ENCODE measurements at places on chromosomes 7 and 10. TPM values are rescaled to one million over a fixed set of nuclear protein-coding genes. Genes with fewer than 3 reads are reported as not detected.

GRCh38 chr7:21869785-21870402, 75.8 kb downstream of the CDCA7L start:
- DNase-seq, result no peak

GRCh38 chr10:63294781-63295180, 161.7 kb downstream of the NRBF2 start:
- DNase-seq, result no peak

DNA sequence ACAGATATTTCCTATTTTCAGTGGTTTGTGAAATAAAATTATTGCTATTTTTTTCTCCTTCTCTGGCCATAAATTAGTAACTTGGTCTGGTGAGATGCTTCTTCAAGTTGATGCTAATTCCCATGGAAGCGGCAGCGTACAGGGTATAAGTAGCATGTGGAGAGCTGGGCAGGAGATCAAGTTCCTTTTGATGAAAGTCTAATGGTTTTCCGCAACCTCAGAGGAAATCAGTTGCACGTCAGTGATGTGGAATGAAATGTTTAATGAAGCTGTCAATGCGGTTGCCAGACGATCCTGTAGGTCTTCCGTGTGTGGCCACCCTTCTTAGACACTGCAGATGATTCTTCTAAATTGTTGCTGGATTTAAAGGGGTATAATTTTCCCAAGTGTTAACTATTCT, 236.4 kb upstream of the GRM3 start:
- no peak for DNase-seq

DNA sequence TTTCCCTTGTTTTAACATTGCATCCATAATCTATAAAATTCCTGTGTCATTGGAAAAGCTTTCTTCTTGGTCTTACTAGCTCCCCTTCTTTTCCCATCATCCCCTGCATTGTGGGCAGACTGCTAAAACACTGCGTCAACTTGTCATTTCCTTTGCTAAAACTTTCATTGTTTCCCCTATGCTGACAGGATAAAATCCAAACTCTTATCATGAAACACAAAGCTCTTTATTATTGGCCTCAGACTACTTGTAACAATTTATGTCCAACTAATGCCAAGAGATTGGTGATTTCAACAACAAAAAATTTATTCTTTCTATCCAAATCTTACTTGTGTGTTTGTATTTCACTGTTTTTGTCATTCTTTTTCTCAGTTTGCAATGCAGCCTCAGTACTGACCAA, 339.1 kb downstream of the HGF start:
- no peak for DNase-seq

DNA sequence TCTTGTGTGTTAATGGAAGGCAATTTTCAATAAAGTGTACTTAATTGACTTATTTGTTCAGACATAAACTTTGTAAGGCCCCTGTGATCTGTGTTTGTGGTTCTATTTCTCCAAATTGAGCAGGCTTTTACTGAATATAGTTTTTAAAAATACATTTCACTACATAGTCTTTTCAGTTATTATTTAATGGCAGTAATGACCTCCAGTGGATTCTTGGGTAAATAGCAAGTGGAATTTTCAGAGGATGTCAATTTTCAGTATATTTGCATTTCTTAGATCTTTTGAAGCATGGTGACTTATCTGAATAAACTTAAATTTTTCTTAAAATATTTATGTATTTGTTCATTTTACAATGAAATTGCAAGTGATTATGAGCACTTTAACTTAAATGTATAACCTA, 203.1 kb upstream of the PCLO start:
- no peak for DNase-seq

GRCh38 chr10:44950326-44951225, 9.0 kb upstream of the RASSF4 start:
- no peak for DNase-seq

GRCh38 chr10:132671228-132672154, 114.5 kb downstream of the NKX6-2 start:
- DNase-seq, result no peak

DNA sequence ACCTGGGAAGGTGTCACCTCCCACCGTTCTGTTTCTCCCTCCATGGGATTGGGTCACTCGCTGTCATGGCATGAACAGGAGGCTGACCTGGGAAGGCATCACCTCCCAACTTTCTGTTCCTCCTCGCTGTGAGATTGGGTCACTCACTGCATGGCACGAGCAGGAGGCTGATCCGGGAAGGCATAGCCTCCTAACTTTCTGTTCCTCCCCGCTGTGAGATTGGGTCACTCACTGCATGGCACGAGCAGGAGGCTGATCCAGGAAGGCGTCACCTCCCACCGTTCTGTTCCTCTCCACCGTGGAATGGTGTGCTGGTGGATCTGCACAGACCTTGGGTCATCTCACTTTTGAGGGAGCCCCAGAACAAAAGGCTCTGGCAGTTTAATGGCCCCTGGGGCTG, 239.2 kb upstream of the PRKCQ start:
- DNase-seq, result no peak

GRCh38 chr7:46603780-46604179, 682.7 kb upstream of the IGFBP3 start:
- DNase-seq, result no peak

GRCh38 chr10:127989481-127990012, 82.6 kb downstream of the PTPRE start:
- no peak for DNase-seq

DNA sequence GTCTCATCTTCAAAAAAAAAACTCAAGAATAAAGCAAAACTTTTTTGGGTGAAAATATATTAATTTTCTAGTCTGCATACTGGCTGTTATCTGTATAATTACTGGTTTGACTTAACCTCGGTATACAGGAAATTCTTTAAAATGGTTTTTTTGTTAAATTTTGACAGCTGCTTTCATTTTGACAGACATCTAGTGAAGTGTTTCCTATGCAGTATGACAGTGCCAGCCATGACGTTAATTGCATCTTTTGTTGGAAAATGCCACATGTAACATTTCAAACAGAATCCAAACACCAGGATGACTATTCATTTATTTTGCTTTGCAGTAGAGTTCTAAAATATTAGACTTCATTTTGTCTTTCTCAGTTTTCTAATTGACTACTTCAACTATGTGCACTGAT, 460.4 kb downstream of the NXPH1 start:
- DNase-seq, result no peak

GRCh38 chr7:129671266-129671665, 59.7 kb downstream of the NRF1 start:
- no peak for DNase-seq

DNA sequence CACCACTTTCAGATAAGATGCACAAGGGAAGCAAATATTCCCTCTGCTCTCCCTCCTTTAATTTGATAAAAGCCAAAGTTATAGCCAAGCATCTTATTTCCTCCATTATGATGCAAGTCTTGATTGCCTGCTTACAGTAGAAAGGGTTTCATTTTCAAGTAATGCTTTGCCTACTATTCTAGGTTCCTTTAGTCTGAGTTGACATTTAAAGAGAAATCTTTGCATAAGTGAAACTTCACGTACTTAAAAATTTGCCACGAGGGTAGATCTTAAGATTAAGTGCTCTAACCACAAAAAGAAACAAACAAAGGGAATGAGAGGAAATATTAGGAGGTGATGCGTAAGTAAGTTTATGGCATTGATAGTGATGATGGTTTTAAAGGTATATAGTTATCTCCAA, 78.1 kb upstream of the VWDE start:
- DNase-seq, result no peak

DNA sequence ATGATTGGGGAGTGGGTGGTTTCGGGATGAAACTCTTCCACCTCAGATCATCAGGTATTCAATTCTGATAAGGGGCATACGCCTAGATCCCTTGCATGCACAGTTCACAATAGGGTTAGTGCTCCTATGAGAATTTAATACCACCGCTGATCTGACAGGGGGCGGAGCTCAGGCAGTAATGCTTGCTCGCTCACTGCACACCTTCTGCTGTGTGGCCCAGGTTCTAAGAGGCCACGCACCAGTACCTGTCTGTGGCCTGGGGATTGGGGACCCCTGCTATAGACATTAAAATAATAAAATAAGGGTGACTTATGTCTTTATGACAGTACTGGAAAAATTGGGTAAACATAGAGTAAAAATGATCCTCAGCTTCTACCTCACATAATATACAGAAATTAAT, 66.1 kb downstream of the SAMD9 start:
- DNase-seq, result no peak

- peak; percentile 79 for DNase-seq
These were observed 45.8 kb downstream of the PRR15 start for GRCh38 chr7:29609162-29610037.

- DNase-seq, result no peak
These were observed 154.8 kb downstream of the GRK5 start for GRCh38 chr10:119362122-119362521.

DNA sequence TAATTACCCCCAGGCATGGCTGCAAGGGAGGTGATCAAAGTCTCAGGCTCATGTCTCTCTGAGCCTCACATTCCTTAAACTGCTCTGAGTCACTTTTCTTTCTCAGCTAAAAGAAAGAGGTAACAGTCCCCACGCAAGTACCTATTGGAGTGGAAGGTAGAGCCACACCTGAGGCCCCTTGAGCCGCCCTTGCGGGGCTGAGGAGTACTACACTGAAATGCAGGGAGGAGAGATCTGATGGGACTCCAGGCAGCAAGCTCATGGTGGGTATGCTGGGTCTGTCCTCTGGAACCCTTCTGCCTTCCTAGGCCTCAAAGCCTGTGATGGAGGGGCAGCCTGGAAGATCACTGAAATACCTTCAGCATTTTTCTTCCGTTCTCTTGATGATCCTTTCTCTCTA, 960.0 kb downstream of the DNAJB9 start:
- DNase-seq, result no peak

GRCh38 chr10:69766161-69766910, 35.4 kb upstream of the COL13A1 start:
- no peak for DNase-seq

- peak; percentile 81 for DNase-seq
These were observed 117.4 kb downstream of the CABCOCO1 start for GRCh38 chr10:61779950-61780659.

DNA sequence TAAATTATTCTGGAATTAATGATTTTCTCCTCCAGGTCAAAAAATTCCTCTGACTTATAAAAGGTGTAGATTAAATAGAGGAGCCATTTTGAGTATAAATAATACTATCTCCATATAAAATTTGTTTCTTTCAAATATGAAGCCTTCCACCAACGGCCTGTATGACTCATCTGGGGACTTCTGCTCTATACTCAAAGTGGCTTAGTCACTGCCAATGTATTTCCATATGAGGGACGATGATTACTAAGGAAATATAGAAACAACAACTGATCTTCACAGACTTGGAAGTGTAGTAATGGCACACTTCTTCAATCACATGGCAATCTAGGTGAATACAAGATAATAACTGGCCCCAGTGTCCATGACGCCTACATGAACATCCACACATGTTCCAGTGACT, 335.6 kb upstream of the HGF start:
- peak; percentile 73 for DNase-seq

Gene TRUB1
- polyA plus RNA-seq, result 11.4 TPM

Gene BAZ1B
- 20.4 TPM for polyA plus RNA-seq

Gene ADAM12
- polyA plus RNA-seq, result 0.59 TPM

Gene INHBA
- polyA plus RNA-seq, result 58.2 TPM

Gene ZNF746
- 9.4 TPM for polyA plus RNA-seq

Gene RBAK
- 2.1 TPM for polyA plus RNA-seq

Gene RNF32
- polyA plus RNA-seq, result 1.00 TPM

Data from mammary epithelial cell (primary cell).